ENCODE measurements at places on chromosomes 4 and X. TPM values are rescaled to one million over a fixed set of nuclear protein-coding genes. Genes with fewer than 3 reads are reported as not detected.

The TCEAL4 gene
- total RNA-seq = 84.1 TPM

The CCDC160 gene
- total RNA-seq = not detected

The EFHC2 gene
- total RNA-seq = 0.28 TPM

The SYP gene
- total RNA-seq = 12.4 TPM

The RASGEF1B gene
- not detected for total RNA-seq

The IBSP gene
- total RNA-seq = not detected

The XAGE1B gene
- not detected for total RNA-seq

The KIAA0232 gene
- total RNA-seq = 20.2 TPM

The SYTL4 gene
- total RNA-seq = 0.15 TPM

The FTSJ1 gene
- total RNA-seq = 43.1 TPM

The BCORL1 gene
- 67.4 TPM for total RNA-seq

The GPC3 gene
- 0.95 TPM for total RNA-seq

The SHROOM4 gene
- total RNA-seq = 0.13 TPM

The MND1 gene
- 9.4 TPM for total RNA-seq

The SPP1 gene
- 1.6 TPM for total RNA-seq

The PNMA3 gene
- total RNA-seq = 0.41 TPM

The PLAC8 gene
- 154 TPM for total RNA-seq

The WNK3 gene
- total RNA-seq = not detected

The KLB gene
- total RNA-seq = not detected

The KDR gene
- 0.18 TPM for total RNA-seq

The NPY1R gene
- total RNA-seq = not detected

The PF4V1 gene
- total RNA-seq = 0.51 TPM

The ADAM29 gene
- total RNA-seq = not detected

The MXRA5 gene
- 14.2 TPM for total RNA-seq

The AMER1 gene
- total RNA-seq = 3.9 TPM

The AMTN gene
- total RNA-seq = not detected

The MAPK10 gene
- total RNA-seq = 0.85 TPM

The SPARCL1 gene
- 0.57 TPM for total RNA-seq

The PRKG2 gene
- total RNA-seq = 0.59 TPM

The CXCL6 gene
- 0.33 TPM for total RNA-seq

The TMEM156 gene
- total RNA-seq = 5.8 TPM

The SPANXD gene
- not detected for total RNA-seq

The CCNB3 gene
- 0.64 TPM for total RNA-seq
